ENCODE measurements at places on chromosomes 4 and X. TPM values are rescaled to one million over a fixed set of nuclear protein-coding genes. Genes with fewer than 3 reads are reported as not detected.

Gene PAGE4
- total RNA-seq: not detected

Gene TTC29
- total RNA-seq: not detected

Gene WDR17
- total RNA-seq: 3.3 TPM

Gene SLC6A14
- not detected for total RNA-seq

Gene SPANXN3
- total RNA-seq: not detected

Gene SUPT20HL2
- not detected for total RNA-seq

Gene SSX7
- total RNA-seq: not detected

Gene TCP11X1
- not detected for total RNA-seq

Gene GRIA3
- 2.6 TPM for total RNA-seq
